ENCODE measurements at places on chromosomes 13 and 19.

DNA sequence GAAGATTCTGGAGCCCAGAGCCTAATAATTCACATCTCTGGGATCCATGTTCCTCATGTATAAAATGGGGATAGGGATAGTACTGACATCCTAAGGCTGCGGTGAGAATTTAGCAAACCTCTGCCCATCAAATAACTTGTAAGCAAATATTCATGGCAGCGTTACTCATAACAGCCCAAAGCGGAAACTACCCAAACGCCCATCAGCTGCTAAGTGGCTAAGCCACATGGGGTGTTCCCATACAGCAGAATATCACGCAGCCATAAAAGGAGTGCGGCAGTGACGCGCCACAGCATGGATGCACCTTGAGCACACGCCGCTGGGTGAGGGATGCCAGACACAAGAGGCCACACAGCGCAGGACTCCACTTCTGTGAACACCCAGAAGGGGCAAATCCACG is 19.7 kb downstream of the VRK3 start:
- no peak for DNase-seq

DNA sequence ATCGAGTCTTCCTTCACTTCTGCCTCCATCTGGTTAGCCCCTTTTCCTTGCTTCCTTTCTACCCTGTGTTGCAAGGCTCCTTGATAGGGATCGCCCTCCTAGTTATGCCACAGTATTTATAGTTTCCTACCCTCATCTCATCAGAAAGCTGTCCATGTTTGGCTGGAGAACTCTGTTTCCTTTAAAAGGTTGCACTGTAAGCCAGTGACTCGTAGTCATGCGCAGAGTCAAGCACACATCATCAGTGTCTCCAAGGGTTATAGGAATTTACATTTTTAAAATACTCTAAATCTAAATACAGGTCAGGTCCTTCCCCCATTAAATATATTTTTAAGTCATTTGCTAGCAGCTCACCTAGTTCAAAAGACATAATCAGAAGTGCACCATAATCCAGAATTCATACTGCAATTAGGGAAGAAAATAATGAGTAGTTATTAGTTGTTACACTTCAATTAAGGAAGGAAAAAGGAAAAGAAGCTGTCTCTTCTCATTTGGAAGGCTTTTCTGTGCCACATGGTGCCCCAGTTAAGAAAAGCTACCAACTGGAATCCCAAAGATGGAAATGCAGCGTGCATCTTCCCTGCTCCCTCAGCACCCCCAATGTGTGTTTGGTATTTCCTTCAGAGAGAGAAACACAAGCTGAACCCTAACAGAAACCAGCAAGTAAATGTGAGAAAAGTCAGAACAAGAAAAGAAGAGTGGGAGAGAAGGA is 81.0 kb downstream of the GPR12 start:
- no peak for DNase-seq

- no peak for DNase-seq
Observed at GRCh38 chr13:24272452-24273161, 36.8 kb upstream of the C1QTNF9 start.

DNA sequence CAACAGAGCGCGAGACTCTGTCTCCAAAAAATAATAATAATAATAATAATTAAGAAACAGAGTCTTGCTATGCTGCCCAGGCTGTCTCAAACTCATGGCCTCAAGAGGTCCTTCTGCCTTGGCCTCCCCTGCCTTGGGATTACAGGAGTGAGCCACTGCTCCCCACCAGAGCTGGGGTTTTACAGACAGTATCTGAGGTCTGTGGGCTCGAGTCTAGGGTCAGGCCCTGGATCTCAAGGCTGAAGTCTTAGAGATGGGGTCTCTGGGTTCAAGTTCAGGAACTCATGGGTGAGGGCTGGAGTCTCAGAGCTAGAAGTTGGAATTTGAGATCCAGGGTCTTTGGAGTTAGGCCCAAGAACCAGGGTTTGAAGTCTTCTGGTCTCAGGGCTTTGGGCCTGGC is 3.5 kb downstream of the IL11 start:
- no peak for DNase-seq

DNA sequence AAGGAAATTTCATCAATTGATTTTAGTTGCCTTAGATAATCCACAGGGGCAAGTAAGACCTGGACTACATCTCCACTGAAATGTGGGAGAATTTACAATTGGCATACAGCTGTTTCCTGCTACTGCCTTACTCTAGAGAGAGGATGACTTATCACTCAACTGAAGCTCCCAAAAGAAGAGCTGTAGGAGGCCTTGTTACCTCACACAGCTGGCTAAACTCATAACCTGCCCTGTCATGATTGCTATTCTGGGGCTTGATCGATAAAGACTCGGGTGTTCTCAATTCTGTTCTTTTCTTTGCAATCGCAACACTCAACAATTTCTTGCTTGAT is 1396.4 kb downstream of the EFNB2 start:
- no peak for DNase-seq

DNA sequence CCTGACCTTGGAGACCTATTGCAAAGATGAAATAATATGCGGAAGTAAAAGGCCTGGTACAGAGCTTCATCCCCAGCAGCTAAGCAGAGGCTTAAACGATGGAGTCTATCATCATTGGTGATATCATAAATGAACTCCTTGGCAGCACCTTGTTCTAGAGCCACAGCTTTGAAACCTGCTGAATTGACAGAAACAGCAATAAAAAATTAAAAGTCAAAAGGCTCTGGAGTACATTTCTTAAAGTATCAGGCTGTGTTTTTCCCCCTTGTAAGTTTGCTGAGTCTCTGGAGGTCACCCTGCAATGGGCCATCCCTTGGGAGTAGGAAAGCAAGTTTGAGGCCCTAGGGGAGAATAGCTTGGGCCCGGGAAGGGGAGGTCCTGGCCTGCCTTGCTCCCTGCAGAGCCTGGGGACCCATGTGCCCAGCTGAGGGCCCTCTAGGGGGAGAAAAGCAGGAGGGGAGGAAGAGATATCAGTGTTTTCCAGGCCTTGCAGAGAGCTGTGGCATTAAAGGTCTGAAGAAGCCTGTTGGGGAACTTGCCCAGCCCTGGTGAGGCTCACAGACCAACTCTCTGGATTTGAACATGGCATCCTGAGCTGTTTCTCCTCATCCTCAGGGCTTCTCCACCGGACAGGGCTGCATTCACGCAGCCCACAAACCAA is 416.1 kb downstream of the ZNF536 start:
- no peak for DNase-seq

GRCh38 chr19:7004313-7004931 is 16.8 kb downstream of the MBD3L2B start:
- DNase-seq, result peak; percentile 8

GRCh38 chr13:80572923-80573316 is 232.0 kb upstream of the SPRY2 start:
- no peak for DNase-seq

DNA sequence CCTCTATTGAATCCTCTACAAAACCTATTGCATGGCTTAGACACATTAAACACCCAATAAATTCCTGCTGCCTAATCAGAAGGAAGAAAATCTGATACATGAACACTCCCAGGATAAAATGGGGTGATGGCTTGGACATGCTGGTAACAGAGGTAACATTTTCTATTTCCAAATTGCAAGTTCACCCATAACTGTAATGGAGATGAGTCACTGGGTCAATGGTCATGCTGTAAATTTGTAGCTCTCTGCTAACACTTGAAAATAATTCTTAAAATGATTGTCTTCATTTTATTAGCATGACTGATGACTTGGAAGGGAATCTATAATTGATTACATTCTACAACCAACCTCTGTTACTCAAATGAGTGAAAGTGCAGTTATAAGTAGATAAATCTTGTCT is 434.1 kb downstream of the FGF14 start:
- no peak for DNase-seq

- DNase-seq, result no peak
Observed at GRCh38 chr19:17202249-17202648, 12.9 kb upstream of the USE1 start.

DNA sequence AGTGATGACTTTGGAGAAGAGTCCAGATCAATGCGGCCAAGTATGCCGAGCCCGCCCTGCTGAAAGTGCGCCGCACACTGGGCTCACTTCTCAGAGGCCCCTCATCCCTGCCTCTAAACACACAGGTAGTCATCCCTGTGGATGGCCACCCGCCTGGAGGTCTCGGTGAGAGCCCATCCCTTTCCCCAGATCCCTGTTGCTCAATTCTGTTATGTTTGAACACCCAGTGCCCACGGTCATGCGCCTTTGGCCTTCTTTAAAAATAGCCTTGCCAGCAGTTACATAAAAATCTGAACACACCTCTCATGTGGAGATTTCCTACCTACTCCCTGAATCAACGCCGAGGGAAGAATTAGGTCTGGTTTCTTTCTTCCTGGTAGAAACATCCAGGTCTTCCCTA is 11.9 kb downstream of the ELAVL1 start:
- DNase-seq, result no peak

GRCh38 chr13:26956522-26957142 is 196.0 kb upstream of the GPR12 start:
- DNase-seq, result no peak

GRCh38 chr19:48867123-48867745 is 1.2 kb downstream of the PLEKHA4 start:
- no peak for DNase-seq

DNA sequence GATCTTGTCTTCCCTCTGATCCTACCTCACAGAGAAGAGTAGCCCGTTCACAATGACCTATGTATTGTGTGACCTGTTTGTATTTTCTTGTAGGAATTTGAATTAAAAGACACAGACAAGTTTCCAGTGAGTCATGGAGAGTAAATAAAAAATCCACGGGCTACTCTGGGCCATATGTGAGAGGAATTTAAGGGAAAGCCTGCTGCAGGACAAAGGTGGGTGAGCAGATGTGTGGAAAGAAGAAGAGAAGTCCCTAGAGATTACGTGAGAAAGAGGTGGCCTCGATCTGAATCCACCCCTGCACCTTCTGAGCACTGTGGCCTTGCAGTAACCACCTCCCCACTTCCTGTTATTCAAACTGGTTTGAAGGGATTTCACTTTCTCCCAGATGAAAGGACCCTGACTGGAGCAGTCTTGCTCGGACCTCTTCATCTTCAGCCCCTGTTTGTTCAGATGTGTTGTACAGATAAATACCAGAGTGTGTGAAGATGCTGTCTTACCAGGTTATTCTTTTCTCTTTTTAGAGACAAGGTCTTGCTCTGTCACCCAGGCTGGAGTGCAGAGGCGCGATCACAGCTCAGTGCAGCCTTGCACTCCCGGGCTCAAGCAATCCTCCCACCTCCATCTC is 205.4 kb downstream of the PDS5B start:
- DNase-seq, result no peak

DNA sequence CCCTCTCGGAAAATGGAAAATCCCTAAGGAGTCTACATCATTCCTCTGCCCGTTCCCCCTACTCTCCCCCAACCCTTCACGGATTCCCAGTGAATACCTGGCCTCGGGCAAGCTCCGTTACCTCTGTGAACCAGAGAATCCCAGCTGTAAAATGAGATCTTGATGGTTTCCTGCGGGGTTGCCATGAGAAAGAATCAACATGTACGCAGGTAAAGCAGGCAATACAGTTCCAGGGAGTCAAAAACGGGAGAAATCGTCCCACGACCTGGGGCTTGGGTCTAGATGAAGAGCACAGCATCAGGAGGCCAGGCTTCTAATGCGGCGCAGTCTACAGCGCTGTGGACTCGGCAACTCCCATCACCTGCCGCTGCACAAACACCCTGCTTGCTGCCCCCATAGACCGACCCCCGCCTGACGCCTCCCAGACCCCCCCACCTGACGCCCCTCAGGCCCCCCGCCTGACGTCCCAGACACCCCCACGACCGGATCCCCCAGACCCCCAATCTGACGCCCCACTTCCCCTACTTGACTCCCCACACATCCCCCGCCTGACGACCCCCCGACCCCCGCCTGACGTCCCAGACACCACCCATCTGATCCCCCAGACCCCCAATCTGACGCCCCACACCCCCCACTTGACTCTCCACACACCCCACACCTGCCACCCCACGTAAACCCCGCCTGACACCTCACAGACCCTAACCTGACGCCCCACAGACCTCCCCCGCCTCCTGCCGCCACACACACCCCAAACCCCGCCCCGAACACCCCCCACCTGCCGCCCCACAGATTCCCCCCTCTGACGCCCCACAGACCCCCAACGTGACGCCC is 680 bp downstream of the LIG4 start:
- no peak for DNase-seq

DNA sequence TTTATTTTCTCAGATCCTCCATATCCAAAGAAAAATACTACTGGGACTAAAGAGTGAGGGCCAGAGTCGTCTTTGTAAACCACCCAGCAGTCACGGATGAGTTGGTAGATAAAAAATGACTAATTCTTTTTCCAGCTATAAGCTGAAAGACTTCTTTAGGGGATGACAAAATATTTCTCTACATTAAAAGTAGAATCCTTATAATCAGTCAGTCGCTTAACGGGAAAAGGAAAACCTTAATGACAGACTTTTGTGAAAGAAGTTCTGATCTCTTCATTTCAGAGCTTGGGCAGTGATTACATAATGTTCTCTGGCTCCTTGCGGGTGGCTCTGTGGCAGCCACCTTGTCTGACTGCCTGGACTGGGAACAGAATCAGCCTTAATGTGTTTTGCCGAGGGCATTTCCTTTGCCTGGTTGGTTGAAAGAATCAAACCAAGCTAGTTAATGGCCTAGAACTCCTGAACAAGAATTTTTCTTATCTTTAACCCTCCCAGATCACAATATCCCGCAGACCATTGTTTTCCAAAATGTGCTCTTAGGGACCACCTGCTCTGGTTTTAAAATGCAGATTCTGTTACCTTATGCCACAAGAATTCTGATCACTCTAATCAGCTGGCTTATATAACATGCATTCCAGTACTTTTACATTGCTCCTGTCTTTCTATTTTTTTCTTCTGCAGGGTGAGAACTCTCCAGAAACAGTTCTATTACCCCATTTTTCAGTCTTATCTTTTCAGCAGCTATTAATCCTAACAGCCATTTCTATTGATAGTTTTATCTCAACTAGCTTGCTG is 2.5 kb downstream of the ITM2B start:
- no peak for DNase-seq

DNA sequence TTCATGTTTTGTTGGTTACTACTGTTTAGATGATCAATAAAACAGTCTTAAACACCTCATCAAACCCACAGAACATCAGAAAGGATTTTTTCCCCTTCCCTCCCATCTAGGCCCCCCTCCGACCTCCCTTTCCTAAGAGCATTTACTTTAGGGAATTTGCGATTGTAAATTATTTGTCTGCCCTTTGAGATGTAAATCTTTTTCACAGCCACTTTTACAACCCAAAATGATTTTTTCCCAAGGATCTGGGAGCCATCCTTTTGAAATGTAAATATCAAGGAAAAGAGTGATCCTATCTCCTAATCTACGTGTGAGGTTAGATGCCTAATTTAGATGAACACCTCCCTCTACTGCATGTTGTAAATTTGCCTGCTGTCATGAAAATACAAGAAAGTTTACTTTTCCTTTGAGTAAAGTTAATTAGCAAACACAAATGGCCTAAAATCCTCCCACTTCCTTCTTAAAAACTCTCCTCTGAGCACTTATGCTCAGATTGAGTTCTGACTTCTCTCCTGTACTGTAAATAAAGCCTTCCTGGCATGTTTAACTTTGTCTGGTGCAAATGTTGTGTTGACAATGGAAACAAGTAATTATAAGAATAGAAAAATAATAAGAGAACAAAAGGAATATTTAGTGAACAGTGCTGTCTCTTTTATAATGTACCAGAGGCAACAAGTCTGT is 1646.9 kb upstream of the SPRY2 start:
- DNase-seq, result no peak

- no peak for DNase-seq
Observed at GRCh38 chr13:52156724-52157261, 2.6 kb downstream of the NEK3 start.

Measured in activated CD4-positive, alpha-beta T cell treated with anti-CD3 and anti-CD28 coated beads for 4 hours (primary cell).